ENCODE measurements at places on chromosomes 6 and 20.

DNA sequence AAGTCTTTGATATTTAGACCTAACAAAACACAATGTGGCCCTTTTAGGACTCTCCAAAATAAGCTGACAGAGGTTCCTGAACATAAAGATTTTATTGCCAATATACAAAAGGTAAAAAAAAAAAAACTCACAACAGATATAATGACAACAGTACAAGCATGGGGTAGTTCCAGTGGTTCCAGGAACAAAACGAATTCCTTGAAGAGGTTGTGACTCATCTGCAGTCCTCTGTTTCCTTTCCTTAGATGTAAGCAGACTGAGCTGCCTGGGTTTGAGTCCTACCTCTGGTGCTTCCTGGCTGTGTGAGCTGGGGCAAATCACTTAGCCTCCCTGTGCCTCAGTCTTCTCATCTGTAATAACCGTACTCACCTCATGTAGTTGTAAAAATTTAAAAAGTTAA is 13.3 kb upstream of the CTAGE9 start:
- DNase-seq = no peak

DNA sequence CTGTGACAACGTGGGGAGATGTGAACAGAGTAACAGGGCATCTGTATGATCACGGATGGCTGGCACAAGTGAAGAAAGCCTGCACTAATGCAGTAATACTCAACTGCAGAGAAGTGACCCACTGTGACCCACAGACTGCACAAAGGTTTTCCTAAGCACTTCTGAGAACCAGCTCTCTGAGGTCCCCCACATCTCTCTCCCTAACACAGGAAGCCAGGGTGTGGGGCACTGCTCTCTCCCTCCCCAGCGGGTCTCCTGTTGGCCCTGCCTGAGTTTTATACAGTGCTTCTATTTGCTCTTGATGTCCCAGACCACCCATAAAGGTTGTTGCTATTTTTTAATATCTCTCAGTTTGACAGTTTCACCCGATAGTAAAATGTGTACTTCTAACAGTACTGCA is 11.3 kb downstream of the APMAP start:
- no peak for DNase-seq

DNA sequence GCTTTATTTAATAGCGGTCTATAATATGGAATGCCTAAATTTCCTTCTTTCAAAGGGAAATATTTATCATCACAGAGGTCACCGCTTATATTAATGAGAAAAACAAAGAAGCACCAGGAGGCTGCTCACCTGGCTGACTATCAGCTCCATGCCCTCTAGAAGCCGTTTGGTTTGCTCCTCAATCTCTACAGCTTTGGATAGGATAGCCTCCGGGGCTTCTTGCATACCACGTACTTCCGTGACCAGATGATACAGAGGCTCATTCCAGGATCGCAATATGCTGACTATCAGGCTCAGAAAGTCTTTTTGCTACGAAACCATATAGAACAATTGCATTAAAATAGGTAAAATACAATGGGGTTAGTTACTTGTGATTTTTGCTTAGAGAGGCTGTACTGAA is 6.8 kb downstream of the PRL start:
- DNase-seq = no peak

- DNase-seq = no peak
These were observed 404.3 kb downstream of the CDH26 start for GRCh38 chr20:60362531-60362930.

GRCh38 chr6:73521351-73521985 is 636 bp upstream of the EEF1A1 start:
- peak; percentile 41 for DNase-seq

DNA sequence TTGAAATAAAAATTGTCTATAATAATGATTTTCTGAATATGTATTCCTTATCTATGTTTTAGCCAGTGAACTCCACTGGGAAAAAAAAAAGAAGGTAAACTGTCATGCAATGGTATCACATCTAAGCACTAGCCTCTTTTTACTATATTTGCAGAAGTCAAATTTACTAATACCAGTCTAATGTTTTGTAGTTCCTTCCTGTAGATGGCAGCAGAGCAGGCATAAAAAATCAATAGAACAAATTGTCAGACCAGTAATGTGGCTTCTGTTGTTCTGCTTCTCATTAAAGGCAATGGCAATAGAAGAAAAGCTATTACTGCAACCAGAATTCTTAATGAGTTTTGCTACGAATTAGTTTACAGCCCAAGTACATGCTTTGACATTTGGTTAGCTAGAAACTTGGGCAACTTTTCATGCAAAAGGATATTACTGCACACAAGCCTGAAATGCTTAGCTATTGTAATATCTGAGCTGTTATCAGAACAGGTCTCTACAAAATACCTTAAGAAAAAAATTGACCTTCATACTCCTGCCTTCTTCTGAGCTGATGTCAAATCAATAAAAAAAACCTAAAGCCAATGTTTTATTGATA is 476.9 kb downstream of the KHDRBS2 start:
- DNase-seq = no peak

DNA sequence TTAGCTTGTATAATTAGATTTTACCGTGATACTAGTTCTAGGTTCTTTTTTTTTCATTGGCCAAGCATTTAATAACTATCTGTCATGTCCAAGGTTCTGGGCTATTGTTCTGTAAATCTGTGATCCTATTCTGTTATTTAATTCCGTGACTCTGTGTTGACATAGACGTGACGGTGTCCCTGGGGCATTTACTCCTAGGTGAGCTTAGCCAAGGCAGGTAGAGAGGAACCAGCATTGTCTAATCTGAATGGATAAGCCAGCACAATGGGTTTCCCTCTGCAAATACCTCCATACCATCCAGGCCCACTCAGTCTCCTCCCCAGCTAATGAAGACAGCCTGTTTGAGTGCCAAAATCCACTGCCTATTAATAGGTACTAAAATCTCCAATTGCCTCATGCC is 8.9 kb upstream of the CDSN start:
- DNase-seq = no peak

GRCh38 chr6:147942363-147942762 is 400.3 kb upstream of the SASH1 start:
- DNase-seq = no peak

DNA sequence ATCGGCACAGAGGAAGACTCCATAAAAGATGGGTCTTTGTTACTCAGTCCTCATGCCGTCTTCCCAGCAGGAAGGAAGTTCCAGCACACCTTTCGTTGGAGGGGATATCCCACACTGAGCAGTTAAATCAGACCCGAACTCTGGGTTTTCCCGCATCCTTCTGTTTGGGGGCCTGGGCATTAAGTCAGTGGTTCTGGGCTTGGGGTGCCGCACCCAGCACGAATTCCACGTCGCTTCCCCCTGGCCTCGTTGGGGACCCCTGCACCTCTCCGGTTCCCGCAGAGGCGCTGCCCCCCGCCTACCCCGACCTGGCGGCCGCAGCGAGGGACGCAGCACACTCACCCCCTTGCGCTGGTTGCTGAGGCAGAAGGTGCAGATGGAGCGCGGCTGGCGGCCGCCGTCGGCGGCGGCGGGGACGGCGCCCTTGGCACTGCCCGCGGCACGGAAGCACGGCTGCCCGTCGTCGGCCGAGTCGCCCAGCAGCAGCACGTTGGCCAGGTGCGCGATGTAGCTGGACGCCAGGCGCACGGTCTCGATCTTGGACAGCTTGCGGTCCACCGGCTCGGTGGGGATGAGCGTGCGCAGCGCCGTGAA is 641 bp downstream of the TCF15 start:
- no peak for DNase-seq

DNA sequence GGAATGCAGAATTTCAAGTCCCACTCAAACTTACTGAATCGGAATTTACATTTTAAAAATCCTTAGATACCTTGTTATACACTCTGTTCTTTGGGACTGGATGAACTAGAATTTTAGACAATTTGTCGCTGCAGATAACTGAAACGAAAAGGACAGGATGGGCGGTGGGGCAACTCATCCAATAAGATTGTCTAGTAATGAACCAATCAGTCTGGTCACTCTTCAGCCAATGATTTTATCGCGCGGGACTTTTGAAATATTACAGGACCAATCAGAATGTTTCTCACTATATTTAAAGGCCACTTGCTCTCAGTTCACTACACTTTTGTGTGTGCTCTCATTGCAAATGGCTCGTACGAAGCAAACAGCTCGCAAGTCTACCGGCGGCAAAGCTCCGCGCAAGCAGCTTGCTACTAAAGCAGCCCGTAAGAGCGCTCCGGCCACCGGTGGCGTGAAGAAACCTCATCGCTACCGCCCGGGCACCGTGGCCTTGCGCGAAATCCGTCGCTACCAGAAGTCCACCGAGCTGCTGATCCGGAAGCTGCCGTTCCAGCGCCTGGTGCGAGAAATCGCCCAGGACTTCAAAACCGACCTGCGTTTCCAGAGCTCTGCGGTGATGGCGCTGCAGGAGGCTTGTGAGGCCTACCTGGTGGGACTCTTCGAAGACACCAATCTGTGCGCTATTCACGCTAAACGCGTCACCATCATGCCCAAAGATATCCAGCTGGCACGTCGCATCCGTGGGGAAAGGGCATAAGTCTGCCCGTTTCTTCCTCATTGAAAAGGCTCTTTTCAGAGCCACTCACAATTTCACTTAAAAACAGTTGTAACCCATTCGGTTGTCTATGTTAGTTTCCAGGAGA is 41.9 kb upstream of the HFE start:
- no peak for DNase-seq

DNA sequence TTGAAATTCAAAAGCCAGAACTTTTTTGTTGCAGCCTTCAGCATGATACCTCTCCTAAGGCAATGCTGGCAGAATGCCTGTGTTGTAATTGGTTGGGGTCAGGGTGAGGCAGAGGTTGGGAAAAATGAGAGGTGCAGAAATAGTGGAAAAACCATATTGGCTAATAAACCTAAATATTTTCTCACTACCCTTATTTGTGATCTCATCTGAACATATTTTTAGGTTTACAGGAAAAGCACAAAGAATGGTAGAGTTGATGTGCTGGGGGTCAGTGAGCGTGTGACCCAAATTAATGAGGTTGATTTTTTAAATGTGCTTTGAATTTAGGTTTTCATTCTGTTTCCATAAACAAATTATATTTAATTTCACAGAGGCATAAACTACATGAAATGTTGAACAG is 437.3 kb downstream of the HDGFL1 start:
- DNase-seq = no peak

GRCh38 chr20:36086767-36087166 is 67.8 kb upstream of the EPB41L1 start:
- no peak for DNase-seq

- DNase-seq = peak; percentile 46
These were observed at the start of gene RAD21L1 for GRCh38 chr20:1225783-1226654. Gene RAD21L1, plus strand, starts transcription at chr20:1226044. Its CDS starts 2,410 bp downstream, at chr20:1228454.

DNA sequence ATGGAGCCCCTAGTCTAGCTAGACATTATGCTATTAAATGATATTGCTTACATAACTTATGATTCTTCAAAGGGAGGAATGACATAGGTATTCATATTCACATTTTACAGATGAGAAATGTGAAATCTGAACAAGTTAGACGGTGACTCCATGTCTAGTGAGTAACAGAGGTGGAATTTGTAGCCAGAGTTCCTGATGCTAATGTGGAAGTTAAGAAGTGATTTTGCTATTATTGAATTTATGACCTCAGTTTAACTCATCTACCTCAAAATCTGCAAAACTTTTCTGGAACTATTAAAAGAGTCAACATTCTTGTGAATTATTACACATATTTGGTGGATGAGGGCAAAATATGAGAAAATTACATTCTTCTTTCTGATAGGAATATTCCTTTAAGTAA is 347.6 kb upstream of the MMS22L start:
- no peak for DNase-seq

- DNase-seq = no peak
These were observed at the start of gene BMP7 for GRCh38 chr20:57266291-57267157. Gene BMP7, minus strand, starts transcription at chr20:57266641. Its CDS starts 519 bp downstream, at chr20:57266122.

GRCh38 chr6:48281217-48281616 is 170.2 kb upstream of the PTCHD4 start:
- no peak for DNase-seq

GRCh38 chr20:7346562-7346961 is 579.1 kb downstream of the BMP2 start:
- no peak for DNase-seq

DNA sequence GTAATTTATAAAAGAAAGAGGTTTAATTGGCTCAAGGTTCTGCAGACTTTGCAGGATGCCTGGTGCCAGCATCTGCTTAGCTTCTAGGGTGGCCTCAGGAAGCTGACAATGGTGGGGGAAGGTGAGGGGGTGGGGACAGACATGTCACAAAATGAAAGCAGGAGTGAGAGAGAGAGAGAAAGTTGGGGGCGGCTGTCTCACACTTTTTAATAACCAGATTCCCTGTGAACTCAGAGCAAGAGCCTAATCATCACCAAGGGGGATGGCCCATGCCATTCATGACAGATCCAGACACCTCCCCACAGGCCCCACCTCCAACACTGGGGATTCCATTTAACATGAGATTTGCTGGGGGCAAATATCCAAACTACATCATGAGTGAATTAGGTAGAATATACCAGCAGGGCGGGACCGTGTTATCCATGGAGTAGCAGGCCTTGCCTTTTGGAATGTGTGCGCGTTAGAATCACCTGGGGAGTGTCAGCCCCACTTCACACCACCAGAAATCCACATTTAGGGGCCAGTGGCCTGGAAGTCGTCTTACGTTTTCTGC is 258.8 kb downstream of the CDH4 start:
- no peak for DNase-seq
